ENCODE measurements at places on chromosomes 4 and X. TPM values are rescaled to one million over a fixed set of nuclear protein-coding genes. Genes with fewer than 3 reads are reported as not detected.

FGFBP2 gene
- total RNA-seq, result not detected

ZCCHC18 gene
- 0.57 TPM for total RNA-seq

CTAG2 gene
- not detected for total RNA-seq

WAS gene
- total RNA-seq, result not detected

TMPRSS11B gene
- total RNA-seq, result not detected

MSX1 gene
- total RNA-seq, result 7.8 TPM

ADH1A gene
- total RNA-seq, result not detected

HPGD gene
- 0.09 TPM for total RNA-seq

SYN1 gene
- total RNA-seq, result 0.18 TPM

UGT2B10 gene
- total RNA-seq, result not detected

PRKG2 gene
- 4.6 TPM for total RNA-seq

TMSB15C gene
- total RNA-seq, result 3.3 TPM

NDP gene
- 0.28 TPM for total RNA-seq

STATH gene
- total RNA-seq, result not detected

ACE2 gene
- under 0.01 TPM for total RNA-seq

CDS1 gene
- total RNA-seq, result 0.28 TPM

SLC6A14 gene
- under 0.01 TPM for total RNA-seq

ARHGEF6 gene
- 11.6 TPM for total RNA-seq

GNRHR gene
- total RNA-seq, result not detected

DMRTC1 gene
- total RNA-seq, result not detected
